Fibroblast of upper back skin (primary cell): ENCODE measurements at places on chromosomes 5 and 9.
A peak's percentile ranks its signal among the peaks of the same experiment; 100 is the strongest.

GRCh38 chr5:32850817-32851496 is 139.8 kb downstream of the NPR3 start:
- peak; percentile 55 for DNase-seq

DNA sequence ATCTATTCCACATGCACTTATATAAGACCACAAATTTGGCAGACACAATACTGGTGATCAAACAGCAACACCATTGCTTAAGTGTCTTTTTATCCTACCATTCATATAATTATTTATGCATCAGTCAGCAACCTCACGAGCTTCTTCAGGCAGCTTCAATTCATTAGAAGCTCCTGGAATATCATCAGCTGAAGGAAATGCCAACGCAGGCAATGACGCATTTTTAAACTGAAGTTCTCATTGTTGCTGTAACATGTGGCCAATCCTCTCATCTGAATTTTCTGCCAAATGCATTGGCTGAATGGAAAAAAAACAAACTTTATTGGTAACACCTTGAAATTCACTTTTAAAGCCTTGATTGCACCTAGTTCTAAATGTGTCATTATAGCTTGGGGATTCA is 376.4 kb upstream of the RGMB start:
- DNase-seq = peak; percentile 83

DNA sequence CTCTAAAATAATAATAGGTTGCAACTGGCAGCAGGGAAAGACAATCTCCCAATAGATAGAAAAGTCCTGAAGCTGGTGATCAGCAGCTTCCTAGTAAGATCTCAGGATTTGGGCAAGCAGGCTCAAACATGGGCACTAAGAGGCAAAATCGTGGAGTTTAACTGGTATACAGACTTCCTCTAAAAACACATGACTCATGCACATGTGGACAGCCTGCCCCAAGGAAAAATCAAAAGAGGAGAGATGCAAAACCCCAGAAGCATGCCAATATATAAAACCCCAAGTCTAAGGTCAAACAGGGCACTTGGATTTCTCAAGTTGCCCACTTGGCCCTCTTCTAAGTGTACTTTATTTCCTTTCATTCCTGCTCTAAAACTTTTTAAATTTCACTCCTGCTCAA is 62.8 kb downstream of the CDKN2A start:
- DNase-seq = no peak

DNA sequence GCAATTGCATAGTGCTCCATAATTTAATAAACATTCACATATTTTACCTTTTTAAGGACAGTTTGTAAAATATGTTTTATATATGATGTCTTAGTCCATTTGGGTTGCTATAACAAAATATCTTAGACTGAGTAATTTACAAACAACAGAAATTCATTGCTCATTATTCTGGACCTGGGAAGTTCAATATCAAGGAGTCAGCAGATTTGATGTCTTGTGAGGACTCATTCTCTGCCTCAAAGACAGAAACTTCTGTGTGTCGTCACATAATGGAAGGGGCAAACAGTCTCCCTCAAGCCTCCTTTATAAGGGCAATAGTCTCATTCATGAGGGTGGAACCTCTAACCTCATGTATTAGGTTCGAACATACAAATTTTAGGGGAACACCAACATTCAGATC is 455.9 kb downstream of the TAF11L14 start:
- no peak for DNase-seq

DNA sequence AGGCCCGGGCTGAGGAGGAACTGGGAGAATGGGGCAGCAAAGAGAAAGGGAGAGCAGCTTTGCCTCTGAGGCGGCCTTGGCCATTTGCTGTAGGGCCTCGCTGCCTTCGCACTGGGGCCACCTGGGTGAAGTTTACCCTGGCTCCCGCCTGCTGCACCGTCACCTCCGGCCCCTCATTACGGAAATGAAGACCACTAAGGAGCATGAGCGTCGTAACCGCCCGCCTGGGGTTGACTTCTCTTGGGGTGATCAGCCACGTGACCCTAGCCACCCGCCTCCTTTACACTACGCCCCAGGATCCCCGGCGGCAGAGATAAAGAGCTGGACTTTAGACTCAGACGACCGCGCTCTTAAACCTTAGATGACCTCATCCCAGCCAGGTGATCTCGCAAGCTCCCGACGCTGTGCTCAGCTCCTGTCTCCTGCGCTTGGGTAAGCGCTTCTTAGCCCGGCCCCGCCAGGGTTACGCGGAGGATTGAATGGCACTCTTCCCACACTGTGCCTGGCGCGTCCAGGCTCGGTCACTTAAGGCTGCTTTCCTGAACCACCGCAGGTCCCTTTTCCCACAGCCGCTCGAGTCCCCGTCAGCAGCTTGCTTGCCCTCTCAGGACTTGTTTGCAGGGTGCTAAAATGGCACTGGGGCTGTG is 107.9 kb upstream of the LARP1 start:
- DNase-seq = no peak

DNA sequence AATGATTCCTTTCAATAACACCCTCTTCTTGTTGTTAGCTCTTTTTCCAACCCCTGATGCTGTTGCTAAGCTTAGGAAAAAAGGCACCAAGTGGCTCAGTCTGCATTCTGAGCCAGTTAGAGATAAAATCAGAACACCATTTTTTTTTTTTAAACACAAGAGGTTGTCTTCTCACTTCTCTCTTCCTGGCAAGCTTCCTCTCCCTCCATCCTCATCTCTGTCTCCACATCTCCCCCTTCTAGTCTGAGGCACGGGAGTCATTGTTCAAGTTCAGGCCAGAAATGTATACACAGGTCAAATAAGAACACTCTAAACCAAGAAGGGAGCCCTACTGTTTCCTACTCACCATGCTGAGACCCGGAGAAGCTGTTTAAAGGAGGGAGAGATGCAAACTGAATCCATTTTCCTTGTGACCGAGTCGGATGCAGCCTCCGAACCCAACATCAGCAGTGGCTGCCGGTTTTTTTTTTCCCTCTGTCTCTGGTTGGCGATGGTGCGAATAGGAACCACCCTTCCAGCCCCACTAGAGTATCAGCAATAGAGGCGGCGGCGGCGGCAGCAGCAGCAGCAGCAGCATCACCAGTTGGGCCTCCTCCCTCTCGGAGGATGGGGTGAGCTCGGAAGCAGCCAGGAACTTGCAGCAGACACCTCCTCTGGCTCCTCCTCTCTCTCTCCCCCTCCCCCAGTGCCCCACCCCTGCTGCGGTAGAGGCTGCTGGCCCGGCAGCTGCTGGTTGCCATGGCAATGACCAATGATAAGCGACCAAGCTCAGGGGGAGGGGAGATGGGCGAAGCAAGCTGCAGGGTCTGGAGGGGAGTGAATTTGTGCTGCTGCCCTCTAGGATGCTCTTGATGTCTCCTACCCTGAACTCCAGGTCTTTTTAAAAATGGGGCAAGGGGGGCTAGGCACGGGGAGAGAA is at the start of gene JAKMIP2:
TSS of gene JAKMIP2 (minus strand) at position 619 of the 919 bp plus-strand sequence. CDS start 110,922 bp downstream, outside the sequence.
- DNase-seq = peak; percentile 83

- DNase-seq = no peak
Measured at GRCh38 chr9:136538599-136539426, 7.0 kb downstream of the NOTCH1 start.

DNA sequence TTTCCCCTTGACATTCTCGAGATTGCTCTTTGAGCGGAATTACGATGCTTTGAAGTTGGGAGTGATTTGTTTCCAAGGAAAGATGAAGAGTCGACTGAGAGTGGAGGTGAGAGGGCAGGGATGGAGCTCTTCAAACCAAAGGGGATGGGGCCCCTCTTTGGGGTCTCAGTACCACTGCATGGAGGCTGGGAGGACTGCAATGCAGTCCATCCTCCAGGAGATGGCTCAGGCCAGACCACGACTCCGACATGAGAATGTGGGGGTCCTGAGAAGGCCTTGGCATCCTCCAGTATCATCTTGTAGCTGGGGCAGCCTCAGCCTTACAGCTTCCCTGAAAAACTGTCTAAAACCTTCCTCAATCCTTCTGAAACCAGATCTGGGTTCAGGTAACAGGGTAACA is 51.1 kb upstream of the CDKN2AIPNL start:
- no peak for DNase-seq

DNA sequence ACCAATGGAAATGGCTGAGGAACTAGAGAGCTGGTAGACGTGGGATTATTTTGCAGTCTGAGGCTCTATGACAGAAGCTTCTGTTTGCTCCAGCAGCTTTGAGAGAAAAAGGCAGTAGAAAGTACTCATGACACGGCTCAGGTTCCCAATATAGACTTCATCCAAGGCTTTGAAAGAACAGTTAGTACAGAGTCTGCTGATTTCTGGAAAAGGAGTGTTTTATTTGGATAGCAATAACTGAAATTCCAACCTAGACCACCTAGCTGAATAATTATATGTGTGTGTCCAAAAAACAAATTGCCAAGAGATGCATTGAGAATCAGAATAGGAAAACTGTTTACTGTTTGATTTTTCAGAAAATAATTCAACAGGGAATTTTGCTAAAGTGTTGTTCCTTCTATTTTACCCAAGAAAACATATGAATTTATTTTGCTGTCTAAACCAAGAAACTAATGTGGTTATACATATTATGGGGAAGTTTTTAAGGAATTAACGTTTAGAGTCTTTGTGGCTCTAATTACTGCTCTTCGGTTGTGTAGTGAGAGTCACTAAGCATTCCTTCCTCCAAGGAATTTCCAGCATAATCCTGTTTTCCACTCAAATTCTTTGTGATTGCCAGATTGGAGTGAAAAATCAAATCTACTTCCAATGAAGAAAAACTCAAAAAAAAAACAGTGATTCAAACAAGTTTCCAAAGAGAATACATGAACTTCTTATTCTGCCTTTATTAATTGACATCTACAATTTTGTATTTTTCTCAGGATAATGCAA is 18.1 kb upstream of the MTX3 start:
- no peak for DNase-seq

GRCh38 chr5:148542812-148543211 is 111.5 kb downstream of the HTR4 start:
- DNase-seq = no peak

DNA sequence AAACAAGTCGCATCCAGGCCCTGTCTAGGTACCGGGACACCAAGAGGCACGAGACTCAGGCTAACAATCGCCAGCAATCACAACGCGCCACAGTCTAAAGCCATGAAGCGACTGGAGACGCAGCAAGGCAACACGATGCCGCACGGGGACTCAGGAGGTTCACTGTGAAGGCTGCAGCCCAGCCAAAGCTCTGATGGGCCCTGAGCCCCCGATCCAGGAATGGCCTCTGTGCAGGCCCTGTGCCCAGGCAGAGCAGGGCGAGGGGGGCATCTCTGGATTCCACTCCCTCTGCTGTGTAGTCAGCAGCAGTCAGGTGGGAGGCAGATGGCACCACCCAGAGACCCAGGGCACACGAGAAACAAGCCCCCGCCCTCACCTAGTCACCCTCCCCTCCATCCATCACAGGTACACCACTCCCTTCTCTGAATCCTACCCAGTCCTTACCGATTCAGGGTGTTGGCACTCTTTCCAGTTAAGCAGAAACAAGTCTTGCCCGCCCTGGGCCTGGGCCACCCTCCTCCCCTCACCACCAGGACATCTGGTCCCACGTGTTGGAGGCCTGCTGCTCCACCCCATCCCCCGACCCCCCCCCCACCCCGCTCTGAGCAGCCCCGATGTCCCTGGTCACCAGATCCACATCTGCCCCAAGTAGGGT is 1.1 kb downstream of the RALGDS start:
- no peak for DNase-seq
